Activated gamma-delta T cell treated with Interleukin-2 at 50 U/mL for 16 hours (primary cell): ENCODE measurements at places on chromosomes 7 and 10.
A peak's percentile ranks its signal among the peaks of the same experiment; 100 is the strongest.

DNA sequence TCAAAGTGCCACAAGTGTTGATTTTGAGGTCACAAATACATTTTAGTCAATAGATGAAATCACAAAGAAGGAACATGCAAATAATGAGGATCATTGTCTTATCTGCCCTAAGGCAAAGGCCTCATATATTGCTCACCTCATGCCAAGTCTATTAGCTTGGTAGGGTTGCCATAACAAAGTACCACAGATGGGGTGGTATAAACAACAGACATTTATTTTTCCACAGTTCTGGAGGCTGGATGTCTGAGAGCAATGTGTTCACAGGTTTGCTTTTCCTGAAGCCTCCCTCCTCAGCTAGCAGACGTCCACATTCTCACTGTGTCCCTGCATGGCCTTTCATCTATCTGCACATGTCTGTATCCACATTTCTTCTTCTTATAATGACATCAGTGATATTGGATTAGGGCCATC is 59.6 kb downstream of the RELN start:
- DNase-seq: no peak

DNA sequence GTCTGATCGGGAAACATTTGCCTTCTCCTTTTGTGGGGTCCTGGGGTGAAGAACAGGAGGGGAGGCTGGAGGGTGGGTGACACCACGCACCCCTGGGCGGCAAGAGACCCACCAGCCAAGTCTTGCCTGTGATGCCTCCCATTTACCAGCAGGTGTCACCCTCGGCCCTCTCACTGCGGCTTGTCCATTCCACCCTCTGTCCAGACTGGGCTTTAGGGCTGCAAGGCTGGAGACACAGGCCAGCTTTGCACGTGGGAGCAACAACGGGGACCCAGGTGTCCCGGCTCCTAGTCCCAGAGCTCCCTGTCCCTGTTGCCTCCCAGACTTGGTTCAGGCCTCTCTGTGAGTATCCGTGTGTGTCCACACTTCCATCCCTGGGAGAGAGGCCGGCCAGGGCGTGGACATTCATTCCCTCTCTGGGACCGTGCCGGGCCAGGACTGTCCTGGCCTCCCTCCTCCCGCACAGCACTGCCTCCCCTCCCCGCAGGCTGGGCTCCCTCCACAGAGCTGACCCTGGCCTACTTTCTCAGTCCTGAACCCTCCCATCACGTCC is 36.2 kb upstream of the GTF2IRD1 start:
- DNase-seq: peak; percentile 49

DNA sequence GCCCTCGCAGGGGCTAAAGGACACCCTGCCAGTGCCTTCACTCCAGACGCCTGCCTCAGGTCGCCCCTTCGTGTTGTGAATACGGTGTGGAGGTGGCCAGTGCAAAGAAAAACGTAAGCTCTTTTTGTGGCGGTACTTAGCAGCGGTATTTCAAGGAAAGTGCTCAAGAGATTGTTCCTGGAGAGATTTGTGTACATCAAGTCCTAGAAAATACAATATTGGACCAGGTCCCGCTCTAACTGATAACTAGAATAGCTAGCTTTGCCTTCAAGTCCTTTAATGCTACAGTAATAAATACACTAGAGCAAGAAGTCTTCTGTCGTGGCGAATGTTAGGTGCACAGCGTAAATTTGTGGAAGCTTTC is 689 bp downstream of the PLCE1 start:
- no peak for DNase-seq

DNA sequence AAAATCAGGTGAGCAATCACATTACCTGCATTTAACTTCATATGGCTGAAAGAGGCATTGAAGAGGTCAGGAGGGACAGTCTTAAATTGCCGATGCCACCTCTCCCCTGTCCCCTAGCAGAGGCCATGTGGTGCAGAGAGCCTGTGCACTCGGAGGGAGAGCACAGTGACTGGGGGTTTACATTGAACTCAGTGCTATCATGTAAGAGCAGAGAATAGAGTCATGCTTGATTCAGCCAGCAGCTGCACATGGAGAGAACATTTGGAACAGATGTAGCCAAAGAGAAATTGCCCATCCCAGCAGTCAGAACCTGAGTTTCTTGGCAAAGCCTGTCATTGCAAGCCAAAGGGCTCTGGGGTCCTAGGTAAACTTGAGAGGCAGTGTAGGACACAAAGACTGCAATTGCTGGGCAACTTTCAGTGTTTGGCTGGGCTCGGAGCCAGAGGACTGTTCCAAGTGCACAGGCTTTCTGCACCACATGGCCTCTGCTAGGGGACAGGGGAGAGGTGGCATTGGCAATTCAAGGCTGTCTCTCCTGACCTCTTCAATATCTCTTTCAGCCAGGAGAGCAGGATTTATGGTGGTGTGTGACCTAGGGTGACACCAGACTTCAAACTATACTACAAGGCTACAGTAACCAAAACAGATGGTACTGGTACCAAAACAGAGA is 267.1 kb downstream of the REEP3 start:
- no peak for DNase-seq

DNA sequence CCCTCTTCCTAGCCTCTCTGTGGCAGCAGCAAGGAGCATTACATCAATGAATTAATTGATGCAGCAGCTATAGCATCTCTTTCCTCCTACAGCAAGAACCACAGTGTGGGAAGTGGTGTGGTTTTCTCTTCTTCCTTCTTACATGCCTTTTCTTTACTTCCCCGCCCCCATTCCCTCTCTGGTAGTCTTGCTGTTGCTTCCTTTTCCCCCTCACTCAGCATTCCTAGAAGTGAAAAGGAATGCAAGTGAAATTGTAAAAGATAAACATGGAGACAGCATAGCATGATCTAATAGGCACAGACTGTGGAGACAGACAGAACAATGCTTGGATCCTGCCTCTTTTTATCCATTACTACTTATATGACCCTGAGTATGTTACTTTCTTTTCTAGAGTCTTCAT is 370.5 kb upstream of the BMPER start:
- DNase-seq: no peak

- no peak for DNase-seq
Measured at GRCh38 chr10:127993056-127993690, 86.3 kb downstream of the PTPRE start.

DNA sequence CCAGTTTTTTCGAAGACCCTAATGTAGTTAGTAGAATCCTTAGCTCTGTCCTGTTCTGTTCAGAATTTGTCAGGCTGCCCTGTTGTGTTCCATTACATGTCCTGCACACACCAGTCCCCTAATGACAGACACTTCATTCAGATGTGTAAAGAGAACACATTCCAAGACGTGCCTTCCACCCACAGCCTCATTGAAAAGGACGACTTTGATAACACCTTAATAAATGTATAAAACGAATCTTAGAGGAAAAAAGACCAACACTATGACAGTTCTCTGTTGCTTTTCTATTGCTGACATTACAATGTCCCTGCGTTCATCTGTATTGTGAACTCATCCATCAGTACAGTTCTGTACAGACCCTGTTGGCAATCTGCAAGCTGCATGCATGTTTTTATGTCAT is 3.5 kb downstream of the LRRTM3 start:
- no peak for DNase-seq

- DNase-seq: no peak
Measured at GRCh38 chr10:13302821-13303555, 3.1 kb upstream of the PHYH start.

DNA sequence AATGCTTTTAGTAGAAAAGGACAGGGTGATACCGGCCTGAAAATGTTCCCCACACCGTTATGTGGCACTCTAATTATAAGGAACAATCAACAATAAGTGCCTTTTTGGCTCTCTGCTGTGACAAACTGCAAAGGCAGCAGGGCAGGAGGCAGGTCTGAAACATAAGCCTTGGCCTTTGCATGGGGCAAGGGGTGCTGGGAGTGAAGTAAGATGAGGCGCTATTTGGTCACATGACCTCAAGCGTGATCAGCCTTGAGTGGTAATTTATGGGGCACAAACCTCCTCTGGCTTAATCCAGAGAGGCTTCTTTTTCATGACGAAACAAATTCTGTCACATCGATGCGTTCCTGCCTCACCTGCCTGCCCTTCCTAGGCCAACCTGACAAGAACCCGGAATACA is 202.7 kb downstream of the TAX1BP1 start:
- no peak for DNase-seq

DNA sequence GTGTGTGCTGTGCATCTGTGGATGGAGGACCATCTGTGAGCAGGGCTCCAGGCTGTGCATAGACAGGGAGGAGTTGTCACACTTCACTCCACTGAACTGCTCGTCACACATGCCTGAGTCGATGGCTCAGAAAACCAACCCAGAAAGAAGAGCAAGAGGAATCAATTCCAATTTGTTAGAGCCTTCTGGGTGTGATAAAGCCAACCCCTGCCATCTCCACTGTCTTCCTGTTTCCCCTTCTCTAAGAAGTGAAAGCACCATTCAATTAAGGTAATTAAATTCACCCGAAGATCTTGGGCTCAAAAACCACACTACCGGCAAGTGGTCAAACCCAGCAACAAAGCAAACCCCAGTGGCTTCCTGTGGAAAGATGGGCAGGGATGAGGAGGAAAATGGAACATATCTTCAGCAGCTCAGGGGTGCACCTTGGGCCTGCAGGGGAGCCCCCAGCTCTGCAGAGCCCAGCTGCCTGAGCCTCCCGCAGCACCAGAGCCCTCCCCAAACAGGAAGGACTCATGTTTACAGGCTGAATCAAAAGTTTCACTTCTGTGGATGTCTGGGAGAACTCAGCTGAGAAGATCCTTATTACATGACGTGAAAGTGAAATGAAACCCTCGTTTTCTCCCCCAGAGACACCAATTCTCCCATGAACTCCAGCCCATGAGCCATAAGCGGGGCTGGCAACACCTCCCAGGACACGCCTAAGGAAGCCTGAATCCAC is 10.9 kb downstream of the C10orf71 start:
- DNase-seq: no peak

- DNase-seq: no peak
Measured at GRCh38 chr10:58734664-58735063, 222.0 kb downstream of the BICC1 start.

GRCh38 chr7:90759710-90760109 is 163.6 kb downstream of the CDK14 start:
- no peak for DNase-seq

GRCh38 chr7:128011131-128011661 is 20.0 kb downstream of the LRRC4 start:
- DNase-seq: no peak
